ENCODE measurements at places on chromosomes 1 and 21. TPM values are rescaled to one million over a fixed set of nuclear protein-coding genes. Genes with fewer than 3 reads are reported as not detected.

The BRDT gene
- not detected for total RNA-seq

The XCL1 gene
- total RNA-seq, result 2.6 TPM

The UTS2 gene
- not detected for total RNA-seq

The RCSD1 gene
- 131 TPM for total RNA-seq

The MIXL1 gene
- total RNA-seq, result not detected

The PLXNA2 gene
- 0.44 TPM for total RNA-seq

The CREG1 gene
- 12.8 TPM for total RNA-seq

The TRIM17 gene
- total RNA-seq, result 1.8 TPM

The PLA2G2C gene
- 1.0 TPM for total RNA-seq

The CSF3R gene
- total RNA-seq, result 1.1 TPM

The PIK3C2B gene
- total RNA-seq, result 34.0 TPM

The NUDT4B gene
- total RNA-seq, result not detected

The OR2T2 gene
- not detected for total RNA-seq

The FRRS1 gene
- total RNA-seq, result 0.24 TPM

The PROK1 gene
- total RNA-seq, result not detected

The RGL1 gene
- total RNA-seq, result 5.4 TPM
